ENCODE measurements at places on chromosomes 5 and 9.

DNA sequence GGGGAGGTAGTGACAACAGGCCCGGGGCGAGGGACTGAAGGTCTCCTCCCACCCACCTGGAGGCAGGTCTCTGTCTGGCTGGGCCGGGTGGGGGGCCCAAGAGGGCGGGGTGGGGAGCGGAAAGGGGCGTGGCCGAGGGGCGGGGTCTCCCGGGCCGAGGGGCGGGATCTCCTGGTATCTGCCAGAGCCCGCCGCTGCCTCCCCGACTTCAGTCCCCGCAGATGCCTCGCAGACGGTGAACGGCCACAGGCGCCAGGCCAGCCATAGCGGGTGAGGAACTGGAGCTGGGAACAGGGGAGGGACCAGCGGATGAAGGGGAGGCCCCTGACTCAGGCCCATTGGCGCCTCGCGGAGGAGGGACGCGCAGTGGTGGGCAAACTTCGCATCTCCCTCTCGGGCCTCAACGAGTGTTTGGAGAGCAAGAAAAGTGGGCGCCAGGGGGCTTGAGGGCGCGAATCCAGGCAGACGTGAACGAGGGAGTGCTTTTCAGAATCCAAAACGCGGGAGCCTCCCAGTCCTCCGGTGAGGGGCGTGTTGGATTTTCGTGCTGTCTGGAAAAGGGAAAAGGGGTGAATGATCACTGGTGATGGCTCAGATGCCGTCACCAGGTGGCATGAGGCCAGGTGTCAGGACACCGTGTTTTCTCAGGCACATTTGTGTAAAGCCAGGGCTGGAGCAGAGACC lies at the start of gene ADGRD2:
Gene ADGRD2 (plus strand): TSS at position 211 of the 684 bp plus-strand sequence. CDS start 1,216 bp downstream, outside the sequence.
- DNase-seq = no peak

DNA sequence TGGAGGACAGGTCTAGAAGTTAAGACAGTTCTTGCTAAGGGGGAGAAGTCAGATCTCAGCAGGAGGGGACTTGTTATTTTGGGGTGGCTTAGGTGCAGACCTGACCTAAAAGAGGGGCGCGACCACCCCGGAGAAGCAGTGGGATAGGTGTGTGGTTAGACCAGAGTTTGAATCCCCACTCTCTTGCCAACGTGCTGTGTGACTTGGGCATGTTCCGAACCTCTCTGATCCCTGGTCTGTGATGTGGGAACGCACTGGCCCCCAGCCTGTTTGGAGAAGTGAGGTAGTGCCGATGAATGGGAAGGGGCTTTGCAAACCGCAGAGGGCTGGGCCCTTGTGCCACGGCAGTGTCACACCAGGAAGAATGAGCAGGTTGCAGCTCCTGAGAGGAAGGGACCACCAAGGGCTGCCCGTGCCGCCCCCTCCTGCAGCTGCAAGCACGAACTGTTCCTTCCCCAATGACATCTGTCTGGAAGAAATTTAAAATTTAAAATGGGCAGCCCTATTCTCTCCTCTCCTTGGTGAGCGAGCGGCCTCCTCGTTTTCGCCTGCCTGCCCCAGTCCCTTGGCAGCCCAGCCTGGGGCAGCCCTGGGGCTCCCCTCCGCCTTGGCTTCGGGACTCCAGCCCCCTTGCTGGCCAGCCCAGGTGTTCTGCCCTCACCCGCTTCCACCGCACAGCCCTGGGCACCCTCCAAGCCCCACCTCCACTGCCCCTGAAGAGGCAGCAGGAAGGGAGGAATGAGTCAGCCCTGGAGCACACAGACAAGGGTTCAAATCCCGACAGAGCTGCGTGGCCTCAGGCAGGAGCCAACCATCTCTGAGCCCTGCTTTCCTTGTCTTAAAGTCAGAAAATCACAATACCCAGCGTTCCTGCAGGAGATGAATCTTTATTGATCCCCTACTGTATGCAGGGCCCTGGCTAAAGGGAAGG lies 1.6 kb downstream of the FIBCD1 start:
- DNase-seq = no peak

- no peak for DNase-seq
Observed at GRCh38 chr9:104256031-104256695, 162.1 kb downstream of the SMC2 start.

DNA sequence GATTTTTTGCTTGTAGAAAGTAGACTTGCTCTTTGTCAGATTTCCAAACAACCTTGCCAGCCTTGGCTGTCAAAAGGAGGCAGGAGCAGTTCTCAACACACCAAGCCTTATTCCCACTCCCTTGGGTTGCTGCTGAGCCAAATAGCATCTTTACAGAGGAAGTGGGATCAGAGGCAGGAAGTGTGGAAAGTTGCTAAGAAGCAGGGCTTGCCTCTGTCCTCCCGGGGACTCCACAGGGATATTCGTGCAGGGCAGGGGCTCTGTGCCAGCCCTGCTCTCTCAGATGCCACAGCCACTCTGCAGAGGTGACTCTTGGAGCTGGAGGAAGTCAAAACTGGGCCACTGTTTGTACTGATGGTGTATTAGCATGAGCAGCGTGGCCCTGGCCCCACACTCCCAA lies 24.3 kb downstream of the PTPDC1 start:
- DNase-seq = no peak

- no peak for DNase-seq
Observed at GRCh38 chr5:167951116-167951515, 340.3 kb upstream of the WWC1 start.

GRCh38 chr5:124922255-124922975 lies 176.0 kb upstream of the ZNF608 start:
- no peak for DNase-seq

DNA sequence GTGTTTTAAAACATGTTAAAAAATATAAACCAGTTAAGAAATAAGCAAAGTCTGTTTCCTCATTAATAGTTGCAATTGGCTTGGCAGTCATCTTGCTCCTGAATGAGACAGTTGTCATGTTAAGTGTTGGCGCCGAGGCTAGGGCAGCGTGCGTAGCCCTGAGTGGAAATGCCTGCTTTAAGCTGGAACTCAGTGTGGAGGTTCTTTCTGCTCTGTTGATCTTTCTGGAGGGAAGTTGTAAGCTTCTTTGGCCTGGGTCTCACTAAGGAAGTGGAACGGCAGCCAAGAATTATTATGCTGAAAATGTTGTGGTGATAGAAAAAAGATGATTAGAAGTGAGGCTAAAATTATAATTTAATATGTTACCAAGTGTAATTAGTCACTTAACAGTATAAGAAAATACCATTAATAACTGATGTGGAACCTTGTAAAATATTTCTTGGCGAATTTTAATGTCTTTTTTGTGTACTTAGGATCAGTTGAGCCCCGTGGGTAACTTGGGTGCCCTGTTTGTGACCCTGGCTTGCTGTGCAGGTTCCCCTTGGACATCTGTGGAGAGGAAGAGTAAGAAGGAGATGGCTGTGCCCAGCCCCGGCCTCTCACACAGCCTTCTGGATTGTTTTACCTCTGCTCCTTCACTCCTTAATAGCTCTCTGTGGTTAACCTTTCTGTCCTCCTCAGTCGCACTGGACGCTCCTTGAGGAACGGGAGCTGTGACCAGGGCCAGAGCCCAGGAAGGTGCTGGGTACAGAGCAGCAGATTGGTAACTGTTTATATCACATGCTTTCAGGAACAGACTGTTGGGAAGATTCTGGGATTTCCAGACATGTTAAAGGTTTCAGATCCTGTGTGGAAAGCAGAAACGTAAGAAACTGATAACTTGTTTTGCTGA lies 31.0 kb downstream of the PCBD2 start:
- DNase-seq = no peak

- no peak for DNase-seq
Observed at GRCh38 chr9:111253742-111254437, 76.1 kb downstream of the OR2K2 start.

- DNase-seq = no peak
Observed at GRCh38 chr5:55625589-55625909, 86.6 kb downstream of the SLC38A9 start.

DNA sequence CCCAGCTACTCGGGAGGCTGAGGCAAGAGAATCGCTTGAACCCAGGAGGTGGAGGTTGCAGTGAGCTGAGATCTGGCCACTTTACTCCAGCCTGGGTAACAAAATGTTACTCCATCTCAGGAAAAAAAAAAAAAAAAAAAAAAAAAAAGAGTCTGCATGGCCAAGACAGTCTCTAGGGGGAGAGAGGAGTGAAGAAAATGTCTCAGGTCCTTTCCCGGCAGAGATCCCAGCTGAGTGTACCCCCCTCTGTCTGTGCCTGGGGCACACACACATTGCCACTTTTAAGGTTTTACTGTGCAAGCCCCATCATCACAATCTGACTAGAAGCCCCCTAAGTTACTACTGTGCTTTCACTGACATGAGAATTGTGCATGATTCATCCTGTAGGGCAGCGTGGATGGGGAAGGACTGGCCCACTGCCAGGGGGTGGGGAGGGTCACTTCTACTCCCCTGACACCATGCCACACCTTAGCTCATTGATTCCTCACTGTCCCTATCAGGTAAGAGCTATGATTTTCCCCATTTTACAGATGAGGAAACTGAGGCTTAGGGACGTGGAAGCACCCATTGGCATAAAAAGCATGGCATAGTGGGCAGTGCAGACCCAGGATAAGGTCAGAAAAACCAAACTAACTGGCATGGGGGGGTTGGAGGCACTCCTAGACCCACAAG lies 102.3 kb upstream of the LARP1 start:
- peak; percentile 62 for DNase-seq

DNA sequence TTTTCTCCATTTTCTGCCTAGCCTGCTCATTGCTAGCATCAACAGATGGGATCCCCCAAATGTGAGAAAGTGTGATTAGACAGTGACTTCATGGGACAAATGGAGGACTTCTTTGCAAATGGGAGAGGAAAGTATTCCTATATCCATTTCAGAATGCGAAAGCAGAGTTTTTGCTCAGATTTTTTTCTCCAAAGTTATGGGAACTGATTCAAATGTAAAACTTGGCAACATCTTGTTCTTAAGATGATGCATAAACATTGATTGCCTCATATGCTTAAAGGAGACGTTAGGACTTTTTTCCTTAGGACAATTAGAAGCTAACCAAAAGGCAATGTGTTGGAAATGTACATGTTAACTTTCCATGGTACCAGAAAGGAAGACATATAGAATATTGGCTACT lies 704.3 kb upstream of the ZNF608 start:
- DNase-seq = no peak

DNA sequence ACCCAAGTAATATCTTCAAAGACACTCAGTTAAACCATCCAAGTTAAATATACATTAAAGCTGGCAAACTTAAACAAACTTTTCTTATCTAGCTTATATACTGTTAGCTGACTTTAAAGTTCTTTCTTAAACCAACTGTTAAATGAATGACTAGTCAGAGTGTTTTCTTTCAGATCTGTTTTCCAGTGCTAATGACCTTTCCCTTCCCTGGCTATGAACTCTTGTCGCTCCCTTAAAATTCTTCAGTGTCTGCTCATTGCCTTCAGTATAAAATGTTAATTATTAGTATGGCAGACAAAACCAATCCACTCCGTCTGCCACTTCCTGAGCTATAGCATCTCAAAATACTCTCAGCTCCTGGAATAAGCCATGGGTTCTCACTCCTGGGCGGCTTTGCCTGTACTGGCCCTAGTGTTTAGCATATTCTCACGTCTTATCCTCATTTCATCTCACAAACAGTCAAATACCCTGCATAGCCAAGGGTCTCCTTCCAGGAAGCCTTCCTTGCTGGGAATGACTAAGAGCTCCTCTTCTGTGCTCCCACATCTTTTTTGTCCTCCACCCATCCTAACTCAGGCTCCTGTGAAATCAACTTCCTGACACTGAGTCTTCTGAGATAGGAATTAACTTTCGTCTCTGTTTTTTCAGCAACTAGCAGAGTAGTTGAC lies 87.7 kb downstream of the VCAN start:
- no peak for DNase-seq

Data from hematopoietic multipotent progenitor cell treated with erythropoietin and hydrocortisone succinate and interleukin-3 and kit ligand, for 15 days (in vitro differentiated cells).